ENCODE measurements at places on chromosomes 7 and 10.

- no peak for DNase-seq
Observed at GRCh38 chr7:5194571-5194970, 4.5 kb downstream of the WIPI2 start.

DNA sequence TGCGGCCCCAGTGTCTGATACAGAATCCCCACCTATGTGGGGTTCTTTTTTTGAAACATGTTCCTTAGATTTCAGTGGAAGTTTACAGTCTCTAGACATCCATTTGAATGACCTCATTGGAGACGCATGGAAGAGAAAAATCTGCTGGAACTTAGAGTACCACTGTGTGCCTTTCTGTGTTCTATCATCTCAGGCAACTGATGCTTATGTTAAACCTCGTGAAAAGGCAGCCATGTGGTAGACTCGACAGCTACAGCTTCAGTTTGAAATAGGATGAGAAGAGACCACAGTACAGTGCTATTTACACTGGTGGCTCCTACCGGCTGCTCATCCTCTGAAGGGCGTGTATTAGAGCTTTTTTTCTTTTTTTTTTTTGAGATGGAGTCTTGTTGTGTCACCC is 74.4 kb downstream of the FAM171A1 start:
- DNase-seq, result no peak

DNA sequence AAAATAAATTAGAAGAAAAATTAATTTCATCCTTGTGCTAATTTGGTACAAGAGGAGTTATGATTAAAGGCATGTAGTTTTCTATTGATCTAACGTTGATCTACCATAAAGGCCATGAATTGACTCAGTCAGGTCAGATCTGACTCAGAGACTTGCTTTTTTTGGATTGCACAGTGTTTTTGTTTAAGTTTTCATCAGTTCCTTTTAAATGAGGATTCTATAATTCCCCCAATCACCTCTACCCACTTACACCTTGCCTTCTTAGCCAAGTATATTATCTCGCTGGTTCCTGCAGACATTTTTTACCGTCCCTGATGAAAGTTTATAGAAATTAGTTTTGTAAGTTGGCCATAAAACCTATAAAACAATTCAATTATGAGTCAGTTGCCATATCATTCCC is 132.4 kb upstream of the PALS2 start:
- DNase-seq, result no peak

GRCh38 chr7:80859272-80859970 is 59.4 kb downstream of the SEMA3C start:
- DNase-seq, result no peak

DNA sequence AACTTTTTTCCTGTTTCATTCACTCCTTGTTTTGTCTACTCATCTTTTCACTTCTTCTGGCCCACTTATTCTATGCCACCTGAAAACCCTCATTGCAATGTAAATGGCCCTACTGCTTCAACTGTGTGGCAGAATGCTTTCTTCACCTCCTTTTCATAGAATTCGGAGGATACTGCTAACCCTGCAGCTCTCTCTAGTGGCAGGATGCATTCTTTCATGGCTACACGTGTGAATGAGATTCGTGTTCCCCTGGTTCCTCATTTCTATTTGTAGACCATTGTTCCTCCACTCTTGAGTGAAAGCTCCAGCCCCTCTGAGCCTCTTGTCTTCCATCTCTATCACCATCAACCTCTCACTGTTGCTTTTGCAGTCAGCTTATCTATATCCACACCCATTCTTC is 20.9 kb upstream of the CYP26C1 start:
- peak; percentile 56 for DNase-seq

GRCh38 chr10:80411681-80412220 is 3.4 kb downstream of the PRXL2A start:
- no peak for DNase-seq

DNA sequence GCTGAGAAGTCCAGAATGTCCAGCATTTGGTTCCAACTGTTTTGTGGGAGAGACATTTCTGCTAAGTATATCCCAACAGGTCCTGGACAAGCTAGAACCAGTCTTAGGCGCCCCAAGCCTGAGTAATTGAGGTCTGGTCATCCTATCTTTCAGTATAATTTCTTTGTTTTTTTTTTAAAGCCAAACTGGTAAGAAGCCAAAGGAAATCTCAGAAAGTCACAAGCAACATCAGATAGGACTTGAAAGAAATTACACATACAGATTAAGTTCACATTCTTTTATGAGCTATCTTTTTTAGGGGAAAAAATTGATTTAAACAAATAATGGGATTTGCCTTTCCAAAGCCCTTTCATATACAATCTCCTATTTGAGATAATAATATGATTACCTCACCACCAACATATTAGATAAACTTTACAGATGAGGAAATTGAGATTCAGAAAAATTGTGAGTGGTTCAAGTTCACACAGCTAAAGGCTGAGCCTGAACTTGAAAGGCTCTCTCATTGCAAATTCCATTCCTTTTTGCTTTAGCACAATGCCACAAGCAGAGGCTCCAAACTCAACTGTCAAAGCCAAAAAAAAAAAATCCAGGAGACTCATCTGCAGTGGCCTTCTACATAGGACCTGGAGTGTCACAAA is 15.0 kb downstream of the PDLIM1 start:
- no peak for DNase-seq

DNA sequence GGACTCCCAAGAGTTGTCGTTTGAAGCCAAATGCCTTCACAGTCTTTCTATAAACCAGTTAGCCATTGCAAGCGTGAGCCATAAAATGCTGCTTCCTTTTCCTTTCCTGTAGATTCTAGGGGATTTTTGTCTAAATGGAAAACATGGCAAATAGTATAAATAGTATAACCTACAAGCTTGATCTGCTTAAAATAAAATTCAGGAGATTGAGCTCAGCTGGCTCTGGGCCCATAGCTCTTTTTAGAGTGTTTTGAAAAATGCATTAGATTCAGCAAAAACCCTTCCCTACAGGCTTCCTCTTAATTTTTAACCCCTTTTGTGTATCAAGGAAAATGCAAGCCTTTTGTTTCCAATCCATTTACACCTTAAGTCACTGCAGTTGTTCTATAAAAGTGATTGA is 190.1 kb upstream of the GDF10 start:
- no peak for DNase-seq

- DNase-seq, result no peak
Observed at GRCh38 chr7:114416129-114416990, 1.7 kb downstream of the FOXP2 start.

DNA sequence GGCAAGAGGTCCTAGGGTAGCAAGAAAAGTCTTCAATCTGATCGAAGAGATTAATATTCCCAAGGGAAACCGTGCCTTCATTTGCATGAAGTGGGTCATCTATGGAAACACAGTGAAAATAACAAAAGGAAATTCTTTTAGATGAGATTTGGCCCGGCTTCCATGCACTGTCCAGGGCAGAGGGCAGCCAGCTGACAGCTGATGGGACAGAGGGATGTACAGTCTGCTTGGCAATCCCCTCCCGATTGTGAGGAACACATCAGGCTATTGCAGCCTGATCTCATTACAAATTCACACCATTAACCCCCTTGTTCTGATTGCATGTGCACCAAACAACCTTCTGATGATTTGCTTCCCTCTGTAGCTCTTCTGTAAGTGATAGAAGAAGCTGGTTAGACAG is 105.3 kb downstream of the FRMD4A start:
- no peak for DNase-seq

DNA sequence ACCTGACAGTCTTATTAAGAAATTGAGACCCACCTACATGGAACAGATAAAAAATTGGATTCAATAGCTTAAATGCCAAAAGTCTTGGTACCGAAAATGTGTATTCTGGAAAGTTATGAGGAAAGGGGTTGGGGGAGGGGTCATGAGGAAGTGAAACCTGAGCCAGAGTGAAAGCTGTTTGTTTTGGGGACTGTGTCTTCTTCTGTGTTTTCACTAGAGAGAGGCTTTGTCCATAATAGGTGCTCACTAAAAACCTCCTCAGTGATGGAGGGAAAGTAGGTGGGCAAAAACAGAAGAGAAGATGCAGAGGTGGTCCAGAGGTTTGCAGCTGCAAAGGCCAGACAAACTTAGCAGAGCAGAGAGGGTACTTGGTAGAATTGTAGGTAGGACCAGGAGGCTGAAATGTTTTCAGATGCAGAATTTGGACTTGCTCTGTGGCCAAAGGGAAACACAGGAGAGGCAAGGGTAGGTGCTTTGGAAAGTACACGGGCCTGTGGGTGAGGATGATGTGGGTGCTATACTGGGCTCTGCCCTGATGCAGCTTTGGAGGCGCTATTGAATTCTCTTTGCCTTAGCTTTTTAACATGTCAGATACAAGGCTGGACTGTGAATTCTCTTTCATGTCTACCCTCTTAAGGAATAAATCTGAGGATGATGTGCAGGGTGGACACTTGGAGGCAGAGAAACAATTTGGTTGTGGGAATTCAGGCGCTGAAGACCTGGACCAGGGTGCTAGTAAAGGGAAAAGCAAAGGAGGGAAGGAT is 254.6 kb downstream of the PTEN start:
- DNase-seq, result peak; percentile 26

DNA sequence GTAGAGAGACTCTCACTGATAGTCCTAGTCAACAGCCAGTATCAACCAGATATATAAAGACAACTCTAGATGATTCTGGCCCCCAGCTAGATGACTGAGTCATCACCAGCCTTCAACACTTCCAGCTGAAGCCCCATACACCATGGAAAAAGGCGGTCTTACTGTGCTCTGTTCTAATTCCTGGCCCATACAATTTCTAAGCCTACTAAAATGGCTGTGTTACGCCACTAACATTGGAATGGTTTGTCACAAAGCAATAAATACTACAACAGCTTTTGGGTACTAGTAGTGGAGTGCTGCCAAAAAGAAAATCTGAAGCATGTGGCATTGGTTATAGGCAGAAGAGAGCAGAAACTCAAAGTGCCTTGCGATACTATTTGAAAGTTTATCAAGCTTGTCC is 13.0 kb upstream of the TES start:
- DNase-seq, result no peak

GRCh38 chr7:27178366-27178765 is 4.2 kb upstream of the HOXA10 start:
- DNase-seq, result no peak

GRCh38 chr10:73815719-73816030 is 4.3 kb upstream of the NDST2 start:
- DNase-seq, result no peak

DNA sequence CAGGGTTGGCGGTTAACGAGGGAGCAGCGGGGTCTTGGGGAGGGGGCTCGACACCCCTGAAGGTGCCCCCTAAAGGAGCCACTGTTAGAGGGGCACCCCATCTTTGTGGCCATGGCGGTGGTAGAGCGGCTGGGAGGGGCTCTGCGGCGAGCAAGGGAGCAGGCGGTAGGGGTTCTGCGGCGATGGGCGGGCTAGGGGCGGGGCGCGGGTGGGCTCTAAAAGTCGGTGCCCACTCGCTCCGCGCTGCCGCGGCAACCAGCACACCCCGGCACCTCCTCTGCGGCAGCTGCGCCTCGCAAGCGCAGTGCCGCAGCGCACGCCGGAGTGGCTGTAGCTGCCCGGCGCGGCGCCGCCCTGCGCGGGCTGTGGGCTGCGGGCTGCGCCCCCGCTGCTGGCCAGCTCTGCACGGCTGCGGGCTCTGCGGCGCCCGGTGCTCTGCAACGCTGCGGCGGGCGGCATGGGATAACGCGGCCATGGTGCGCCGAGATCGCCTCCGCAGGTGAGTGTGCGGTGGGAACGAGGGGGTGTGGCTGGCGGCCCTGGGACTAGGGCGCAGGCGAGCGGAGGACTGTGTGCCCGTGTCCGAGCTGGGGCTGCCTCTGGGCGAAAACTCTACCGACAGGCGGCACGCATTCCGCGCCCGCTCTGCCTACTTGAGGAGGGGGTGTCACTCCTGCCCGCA is at the start of gene MEST:
TSS of gene MEST (plus strand) at position 245 of the 682 bp plus-strand sequence. CDS start at position 474, 229 bp downstream.
- no peak for DNase-seq

DNA sequence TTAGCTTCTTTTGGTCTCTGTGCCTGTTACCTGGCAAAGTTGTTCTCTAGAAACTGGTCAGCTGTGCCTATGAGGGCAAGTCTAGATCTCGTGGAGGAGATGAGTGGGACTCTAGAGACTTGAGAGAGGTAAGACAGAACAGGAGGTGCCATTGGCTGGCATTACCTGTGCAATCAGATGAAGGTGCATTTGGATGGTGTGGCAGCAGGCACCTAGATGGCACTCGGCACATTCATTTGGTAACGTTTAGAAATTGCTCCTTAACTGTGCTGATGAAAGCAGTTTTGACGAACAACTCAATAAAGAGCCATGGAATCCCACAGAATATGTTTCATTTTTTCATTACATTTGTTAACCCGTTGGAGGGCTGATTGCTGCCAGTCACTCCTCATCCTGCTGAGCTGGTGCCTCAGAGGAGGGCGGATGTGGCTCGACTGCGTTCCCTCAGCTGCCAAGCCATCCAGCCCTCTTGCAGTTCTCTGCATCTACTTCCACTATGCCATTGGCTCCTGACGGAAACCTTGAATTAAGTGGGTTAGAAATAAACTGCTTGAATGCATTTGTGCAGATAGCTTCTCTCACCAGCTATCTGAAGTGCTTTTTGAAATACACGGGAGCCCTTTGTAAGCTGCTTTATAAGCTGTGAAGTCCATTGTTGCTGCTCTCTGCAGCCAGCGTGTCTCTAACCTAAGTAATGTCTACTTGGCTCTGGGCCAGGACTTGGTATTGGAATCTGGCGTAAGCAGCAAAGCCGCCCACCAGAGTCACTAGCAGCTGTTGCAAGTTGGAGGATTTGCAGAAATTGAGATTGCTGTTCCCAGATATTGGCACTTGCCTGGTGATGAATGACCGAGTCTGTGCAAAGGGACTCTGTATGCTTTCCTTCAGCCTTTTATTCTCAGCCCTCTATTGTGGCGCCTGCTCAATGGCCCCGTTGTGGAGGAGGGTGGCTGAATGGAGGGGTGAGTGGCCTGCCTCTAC is 87.4 kb downstream of the LRRC4 start:
- no peak for DNase-seq

DNA sequence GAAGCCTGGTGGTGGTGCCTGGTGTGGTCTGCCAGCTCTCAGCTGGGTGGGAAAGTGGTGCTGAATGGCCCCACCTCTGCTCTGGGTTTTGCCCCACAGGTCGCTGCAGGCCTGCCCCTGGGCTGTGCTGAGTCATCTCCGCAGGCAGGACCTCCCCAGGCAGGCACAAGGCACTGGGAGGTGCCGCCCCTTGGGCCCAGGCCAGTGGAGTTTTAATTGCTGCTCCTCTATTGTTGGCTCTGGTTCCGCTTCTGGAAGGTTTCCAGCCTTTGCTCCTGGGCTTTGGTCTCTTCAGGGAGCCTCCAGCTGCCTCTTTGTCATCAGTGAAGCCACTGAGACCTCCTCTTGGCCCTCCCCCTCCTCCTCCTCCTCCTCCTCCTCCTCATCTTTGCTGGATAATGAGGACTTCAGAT is 180.3 kb upstream of the GRB10 start:
- peak; percentile 75 for DNase-seq

DNA sequence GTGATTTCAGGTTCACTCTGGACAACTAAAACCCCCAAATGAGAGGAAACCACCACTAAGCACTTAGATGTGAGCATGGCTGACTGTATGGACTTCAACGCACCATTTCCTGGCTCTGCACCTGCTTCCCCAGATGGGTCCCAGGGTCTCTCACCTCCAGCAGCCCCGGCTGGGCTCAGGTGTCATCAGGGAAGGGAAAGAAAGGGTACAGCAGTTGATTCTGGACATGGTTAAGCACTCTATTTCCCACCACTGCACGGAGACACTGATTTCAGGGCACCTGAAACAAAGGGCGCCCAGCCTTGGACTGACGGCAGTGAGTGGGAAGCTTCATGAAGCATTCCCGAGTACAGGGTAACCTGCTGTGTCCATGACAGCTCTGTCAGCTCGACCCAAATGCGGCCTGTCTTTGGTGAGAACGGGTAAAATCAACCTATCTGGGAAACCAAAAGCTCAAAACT is 19.0 kb downstream of the FAM53B start:
- DNase-seq, result no peak
